ENCODE measurements at places on chromosomes 7 and 10.
A peak's percentile ranks its signal among the peaks of the same experiment; 100 is the strongest.

GRCh38 chr10:57894361-57894760, 373.3 kb downstream of the IPMK start:
- DNase-seq: no peak

DNA sequence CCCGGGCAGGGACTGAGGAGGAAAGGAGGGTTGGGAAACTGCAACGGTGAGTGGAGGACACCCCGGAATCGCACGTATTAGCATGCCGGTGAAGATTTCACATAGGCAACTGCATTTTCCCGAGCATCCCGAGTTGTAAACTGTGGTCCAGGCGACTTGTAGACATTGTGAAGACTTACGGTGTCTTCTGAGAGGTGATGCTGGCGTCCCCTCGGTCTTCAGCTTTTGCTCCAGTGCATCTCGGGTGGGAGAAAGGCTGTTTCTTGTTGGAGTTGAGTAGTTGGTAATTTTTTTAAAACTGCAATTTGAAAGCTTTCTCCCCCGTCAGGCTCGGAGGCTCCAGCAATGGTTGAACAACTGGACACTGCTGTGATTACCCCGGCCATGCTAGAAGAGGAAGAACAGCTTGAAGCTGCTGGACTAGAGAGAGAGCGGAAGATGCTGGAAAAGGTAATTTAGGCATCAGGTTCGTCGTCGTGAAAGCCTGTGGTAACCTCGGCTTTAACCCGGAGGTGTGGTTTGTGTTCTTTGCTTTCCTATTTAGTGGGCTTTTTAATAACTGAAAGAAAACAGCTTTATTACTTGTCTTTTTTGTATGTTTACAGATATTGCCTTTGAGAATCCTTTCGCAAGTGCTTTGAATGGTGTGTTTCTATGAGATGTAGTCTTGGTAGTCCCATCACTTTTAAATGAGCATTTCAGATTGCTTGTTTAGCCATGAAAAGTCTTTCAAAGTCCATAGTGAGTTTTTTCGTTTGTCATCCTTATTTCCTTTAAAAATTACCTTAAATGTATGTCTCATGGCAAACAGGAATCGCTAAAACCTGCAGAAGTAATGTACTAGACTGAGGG, 687 bp downstream of the HELLS start:
- DNase-seq: peak; percentile 15

- no peak for DNase-seq
These were observed 16.2 kb downstream of the ATG9B start for GRCh38 chr7:151008143-151008510.

DNA sequence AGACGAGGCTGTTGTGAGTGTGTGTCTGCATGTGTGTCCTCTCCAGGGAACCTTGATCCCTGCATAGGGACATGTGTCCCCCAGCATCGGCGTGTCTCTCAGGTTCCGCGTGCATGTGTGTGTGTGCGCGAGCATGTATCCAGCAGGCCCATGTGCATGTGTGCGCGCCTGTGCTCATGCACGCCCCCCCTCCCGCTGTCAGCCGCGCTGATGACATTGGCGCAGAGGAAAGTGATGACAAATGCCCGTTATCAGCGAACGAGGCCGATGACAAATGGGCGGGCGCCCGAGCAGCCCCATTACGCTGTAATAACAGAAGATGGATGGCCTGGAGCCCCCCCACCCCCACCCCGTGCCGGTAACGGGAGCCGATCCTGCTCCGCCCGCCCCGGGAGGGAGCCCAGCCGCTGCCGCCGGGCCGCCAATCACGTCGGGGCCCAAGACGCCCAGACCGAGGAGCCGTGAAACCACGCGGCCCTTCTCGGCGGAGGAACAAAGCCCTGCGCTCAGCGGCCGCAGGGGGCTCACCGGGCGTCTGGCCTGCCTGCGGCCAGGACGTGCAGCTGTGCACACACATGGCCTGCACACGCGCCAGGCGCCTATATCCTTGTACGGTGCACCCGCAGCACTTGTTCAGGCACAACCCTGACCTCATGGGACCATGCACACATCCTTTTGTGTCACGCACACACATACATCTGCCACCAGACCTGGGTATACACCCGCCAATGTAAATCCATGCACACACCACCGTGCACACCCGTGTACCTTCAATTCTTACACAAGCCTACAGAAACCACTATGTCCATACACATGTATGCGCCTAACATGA, 21.5 kb downstream of the POLL start:
- no peak for DNase-seq

DNA sequence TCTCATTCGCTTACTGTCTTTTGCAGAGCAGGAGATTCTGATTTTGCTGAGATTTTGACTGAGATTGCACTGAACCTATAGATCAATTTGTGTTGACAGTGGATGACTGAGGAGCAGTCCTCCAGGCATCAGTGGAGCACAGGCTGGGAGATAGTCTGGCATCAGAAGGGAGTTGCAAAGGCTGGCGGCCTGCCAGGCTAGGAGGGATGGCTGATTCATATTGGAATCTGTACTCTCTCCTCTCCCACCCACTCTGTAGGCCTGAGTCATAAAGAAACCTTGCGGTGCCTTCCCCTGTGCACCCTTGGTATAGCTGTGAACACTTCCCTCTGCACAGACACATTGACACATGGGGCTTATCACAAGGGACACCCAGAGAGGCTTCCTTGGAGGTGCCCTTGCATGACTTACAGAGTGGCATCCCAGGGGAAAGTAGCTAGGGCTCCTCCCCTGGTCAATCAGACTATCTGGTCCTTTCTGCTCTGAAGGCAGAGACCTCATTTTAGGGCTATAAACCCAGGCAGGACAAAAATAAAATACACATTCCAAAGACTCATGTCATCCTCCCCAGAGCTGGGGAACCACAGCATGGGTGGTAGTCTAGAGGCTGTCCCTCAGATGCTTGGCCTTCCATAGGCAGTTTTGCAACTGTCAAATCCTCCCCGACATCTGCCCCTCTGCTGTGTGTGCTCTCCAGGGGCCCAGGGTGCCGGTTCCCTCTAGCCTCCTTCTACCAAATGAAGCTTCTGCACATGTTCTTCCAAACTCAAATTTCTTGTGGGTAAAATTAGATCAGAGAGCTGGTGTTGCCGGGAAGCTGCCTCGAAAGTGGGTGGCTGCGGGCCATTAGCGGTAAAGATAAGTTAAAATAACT, 37.4 kb upstream of the EEPD1 start:
- DNase-seq: peak; percentile 91

DNA sequence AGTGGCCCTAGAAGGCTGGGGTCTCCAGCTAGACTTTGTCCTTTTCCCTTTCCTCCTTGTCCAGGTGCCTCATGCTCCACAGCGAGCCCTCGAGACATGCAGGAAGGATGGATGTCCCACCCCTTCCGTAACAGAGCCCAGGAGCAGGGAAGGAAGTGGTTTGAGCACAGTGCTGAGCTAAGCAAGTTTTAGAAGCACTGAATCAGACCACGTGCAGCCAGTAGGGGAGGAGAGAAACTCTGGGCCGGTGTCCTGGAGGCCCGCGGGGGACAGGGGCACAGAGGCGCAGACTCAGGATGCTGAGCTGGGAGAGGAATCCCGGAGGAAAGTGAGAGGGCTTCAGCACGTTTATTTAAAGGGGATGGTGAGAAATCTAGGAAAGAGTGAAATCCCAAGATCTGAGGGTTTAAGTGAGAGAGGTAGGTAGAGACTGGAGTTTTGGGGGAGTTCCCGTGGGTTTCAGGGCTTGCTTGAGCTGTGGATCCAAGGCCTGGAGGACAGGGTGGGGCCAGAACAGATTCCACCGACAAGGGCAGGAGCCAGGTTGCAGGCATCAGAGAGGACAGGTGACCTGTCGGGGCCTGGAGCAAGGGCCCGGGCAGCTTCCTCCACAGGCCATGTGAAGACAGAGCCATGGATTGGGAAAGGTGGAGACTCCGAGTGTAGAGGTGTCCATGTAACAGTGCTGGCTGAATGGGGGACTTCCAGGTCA, 4.4 kb upstream of the IRF5 start:
- no peak for DNase-seq

DNA sequence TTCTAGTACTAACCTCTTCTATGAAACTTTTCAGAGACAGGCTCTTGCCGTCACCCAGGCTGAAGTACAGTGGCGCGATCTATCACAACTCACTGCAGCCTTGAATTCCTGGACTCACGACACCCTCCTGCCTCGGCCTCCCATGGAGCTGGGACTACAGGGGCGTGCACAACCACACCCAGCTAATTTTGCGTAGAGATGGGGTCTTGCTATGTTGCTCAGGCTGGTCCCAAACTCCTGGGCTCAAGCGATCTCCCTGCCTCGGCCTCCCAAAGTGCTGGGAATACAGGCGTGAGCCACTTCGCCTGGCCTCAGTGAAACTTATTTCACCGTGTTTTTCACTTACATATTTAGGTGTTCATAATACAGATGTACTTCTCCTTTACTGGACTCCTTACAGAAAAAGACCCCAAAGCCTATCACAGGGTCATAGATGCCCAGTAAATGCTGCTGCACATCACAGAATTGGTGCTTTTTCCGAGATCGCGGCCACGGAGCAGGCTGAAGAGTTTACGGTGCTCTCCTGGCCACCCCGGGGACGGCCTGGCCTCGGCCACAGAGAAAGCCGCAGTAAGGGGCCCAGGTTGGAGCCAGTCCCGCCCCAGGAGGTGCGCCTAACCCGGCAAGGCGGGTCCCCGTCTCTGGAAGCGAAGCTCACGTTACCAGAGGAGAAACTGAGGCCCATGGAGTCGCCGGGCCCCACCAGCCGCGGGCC, 595 bp downstream of the TBL2 start:
- no peak for DNase-seq

DNA sequence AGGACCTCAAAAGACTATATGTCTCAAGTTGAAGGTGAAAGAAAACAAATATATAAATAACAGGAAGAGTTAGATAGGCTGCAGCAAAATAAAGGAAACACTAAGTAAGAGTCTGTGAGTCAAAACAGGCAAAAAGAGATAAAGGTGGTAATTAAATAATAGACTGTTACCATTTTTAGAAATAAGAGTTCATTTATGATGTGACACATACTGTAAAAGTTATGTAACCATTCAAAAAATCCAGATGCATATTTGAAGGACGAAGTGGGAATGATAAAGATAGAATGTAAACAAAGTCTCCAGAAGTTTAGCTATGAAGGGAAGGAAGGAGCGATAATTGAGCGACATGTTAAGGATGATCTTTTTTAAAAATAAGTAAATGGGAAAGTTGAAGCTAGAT, 50.5 kb downstream of the HECTD2 start:
- DNase-seq: no peak

- no peak for DNase-seq
These were observed 7.4 kb downstream of the MCM10 start for GRCh38 chr10:13168781-13169180.

DNA sequence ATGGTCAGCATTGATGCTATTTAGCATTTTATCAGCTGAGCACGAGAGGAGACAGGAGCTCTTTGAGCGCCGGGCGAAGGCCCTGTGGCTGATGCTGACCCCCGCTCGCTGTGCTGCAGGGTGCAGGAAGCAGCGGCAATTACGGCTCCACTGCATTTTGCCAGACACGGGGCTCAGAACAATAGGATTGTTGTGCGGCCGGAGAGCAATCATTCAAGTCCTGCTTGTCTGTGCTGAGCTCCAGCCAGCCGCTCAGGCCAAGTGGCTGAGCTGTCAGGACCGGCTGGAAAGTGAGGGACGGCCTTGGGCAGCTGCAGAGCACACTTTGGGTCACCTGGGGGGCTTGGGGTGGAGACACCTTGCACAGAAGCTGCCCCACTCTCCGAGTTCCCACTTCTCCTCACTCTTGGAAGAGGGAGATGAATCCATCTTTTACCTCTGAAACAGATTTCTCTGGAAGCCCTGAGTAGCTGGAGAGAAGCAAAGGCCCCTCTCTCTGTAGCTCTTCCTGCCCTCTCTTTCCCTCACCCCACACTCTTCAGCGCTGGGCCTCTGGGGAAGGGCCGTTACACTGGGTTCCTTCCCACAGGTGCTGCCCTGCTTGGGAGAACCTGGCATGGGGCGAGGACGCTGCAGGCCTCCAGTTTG, 17.3 kb upstream of the ADARB2 start:
- no peak for DNase-seq

- DNase-seq: no peak
These were observed 56.4 kb downstream of the STEAP1B start for GRCh38 chr7:22443370-22444180.

DNA sequence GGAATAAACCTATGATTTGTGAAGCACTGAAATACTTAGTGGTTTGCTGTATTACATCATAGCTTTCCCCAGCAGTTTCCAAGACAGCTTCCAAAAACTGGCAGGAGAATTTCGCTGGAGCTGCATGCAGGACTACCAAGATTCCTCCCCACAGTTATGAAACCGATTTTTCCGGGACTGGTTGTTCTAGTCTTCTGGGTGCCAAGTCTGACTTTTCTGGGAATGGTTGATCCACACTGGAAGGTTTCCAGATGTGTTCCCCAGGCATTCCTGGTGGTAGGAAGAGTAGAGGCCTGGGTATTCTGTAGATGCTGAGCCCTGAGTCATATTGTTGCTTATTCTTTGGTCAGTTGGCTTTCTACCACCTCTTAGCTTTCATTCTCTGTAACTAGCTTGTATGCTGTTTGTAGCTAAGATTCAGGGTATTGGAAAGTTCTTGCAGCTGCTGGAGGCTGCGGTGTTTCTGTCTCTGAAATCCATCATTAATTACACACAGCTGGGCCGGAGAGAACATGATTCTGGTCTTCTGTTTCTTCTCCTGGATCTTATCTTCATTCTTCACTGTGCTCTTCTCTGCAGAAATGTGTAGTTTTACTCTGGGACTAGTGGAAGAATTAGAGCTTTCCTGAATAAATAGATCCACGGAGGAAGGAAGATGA, 6.3 kb downstream of the ABCC2 start:
- DNase-seq: no peak

DNA sequence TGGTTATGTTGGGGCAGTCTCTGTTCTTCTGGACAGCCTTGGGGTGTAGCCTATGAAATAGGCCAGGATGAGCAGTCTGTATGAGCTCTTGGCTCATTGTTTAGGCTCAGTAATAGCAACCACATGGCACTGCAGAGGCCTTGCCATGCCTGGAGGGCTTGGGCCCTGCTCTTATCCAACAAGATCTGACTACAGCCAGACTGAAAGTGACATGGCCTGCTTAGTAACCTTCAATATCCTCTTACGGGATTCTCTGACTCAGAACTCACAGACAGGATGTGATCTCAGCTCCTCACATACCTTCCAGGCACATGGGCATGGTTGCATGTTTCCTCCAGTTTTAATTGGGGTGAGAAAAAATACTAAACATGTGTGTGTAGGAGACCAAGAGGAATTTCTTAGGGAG, 289.3 kb downstream of the PTEN start:
- DNase-seq: peak; percentile 89

DNA sequence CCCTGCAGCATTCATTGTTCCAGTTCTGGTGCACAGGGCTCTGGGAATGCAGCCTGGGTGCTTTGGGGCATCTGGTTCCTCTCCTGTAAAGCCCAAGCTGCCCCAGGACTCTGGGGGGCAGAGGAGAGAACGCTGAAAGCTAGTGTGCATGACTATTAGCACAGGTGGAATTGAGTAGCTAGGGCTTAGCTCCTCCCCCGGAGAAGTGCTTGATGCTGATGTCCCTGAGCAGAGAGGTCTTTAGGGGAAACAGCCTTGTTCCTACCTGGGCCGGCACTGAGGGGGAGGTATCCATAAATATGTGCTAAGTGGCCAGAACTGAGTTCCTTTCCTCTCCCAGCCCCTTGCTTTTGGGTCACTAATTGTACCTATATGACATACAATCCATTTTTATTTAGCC, 3.9 kb downstream of the ADCY1 start:
- DNase-seq: no peak

GRCh38 chr10:55091691-55092328, 290.8 kb upstream of the PCDH15 start:
- no peak for DNase-seq
